ENCODE measurements at places on chromosomes 11 and 22.

DNA sequence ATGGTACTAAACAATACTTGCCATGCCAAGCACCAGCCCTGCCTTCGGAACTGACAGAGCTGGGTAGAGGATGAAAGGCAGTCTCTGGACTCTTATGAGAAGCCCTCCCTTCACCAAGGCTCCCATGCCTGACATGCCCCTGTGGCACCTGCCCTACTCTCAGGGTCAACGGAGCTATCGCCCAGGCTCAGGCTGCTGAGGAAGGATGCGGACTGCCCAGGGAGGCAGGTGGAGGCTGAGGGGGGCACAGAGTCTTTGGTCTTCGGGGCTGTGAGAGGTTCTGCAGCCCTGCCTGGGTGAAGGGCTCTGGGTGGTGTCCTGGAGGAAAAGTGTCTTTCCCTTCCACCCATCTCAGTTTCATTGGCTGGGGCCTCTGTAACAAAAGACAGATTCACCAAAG is 290.8 kb upstream of the B3GAT1 start:
- no peak for DNase-seq

DNA sequence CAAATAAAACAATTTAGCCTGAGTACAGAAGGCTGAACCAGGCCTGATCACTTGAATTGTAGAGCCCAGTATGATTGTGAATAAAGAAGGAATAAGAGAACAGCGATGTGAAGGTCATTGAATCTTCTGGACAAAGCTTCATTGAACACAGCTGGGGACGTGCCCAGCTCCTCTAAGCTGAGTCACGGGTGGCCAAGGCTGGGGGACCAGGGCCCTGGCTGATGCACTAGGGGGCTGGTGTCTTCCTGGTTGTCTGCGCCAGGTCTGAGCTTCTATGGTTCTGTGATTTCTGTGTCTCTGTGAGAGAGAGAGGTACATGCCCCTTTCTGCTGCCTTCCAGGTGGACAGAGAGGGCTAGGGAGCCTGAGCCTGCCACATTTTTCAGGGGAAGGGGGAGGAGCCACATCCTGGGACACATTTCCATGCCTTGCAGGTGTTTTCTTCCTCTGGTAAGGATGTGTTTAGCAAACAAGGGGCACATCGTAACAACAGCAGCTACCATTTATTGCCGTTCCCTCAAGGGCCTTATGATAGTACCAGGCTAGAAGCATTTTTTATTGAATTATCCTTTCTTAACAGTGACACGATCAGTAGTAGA is 135.7 kb downstream of the C11orf91 start:
- no peak for DNase-seq

DNA sequence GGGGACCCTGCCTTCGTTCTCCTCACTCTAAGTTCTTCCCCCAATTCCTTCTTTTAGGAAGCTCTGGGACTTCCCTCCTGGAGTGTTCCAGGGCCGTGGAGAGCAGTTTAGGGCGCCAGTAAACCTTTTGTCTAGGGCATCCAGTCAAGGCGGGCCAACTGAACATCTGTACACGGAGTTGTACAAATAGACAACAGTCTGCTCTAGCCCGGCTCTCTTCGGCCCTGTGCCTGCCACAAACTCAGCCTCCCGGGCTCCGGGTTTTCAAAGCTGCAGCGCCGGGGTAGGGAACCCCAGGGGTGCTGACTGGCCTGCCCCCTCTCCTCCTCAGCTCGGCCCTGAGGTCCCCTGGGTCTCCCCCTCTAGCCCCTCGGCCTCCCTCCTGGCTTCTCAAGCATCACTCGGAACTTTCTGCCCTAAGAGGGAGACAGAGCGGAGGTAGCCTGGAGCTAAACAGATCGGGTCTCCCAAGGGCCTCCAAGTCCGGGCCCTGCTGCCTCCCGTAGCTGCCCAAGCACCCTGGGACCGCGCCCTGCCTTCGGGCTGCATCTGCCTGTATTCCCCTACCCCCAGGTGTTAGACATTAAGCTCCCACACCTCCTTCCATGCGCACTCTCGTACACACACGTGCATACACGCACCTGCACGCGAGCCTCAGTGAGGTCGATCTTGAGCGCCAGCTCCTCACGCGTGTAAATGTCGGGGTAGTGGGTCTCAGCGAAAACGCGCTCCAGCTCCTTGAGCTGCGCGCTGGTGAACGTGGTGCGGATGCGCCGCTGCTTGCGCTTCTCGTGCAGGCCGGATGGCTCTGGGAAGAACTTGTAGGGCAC is 3.3 kb downstream of the PHOX2A start:
- DNase-seq = no peak

GRCh38 chr11:2835296-2835695 is 50.3 kb downstream of the CDKN1C start:
- DNase-seq = no peak

GRCh38 chr11:125102510-125102909 is 8.9 kb downstream of the TMEM218 start:
- DNase-seq = no peak

- DNase-seq = no peak
Measured at GRCh38 chr22:20865875-20866445, 7.2 kb downstream of the SNAP29 start.

DNA sequence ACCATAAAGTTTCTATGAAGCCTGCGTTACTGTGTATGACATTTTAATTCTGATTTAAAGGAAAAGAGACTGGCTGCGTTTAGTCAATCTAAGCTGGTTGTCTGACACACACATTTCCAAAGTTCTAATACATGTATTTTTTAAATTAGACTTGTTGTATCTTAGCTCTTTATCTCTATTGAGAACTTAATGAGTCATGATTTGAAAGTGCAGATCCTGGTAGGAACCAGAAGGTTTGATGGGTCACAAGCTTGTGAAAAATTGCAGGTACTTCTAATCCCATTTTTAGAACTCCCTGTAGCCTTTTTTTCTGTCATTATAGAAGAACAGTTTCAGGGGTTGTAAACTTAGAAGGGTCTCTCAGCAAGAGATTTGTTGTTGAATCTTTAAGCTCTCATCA is 210.3 kb downstream of the DDX10 start:
- DNase-seq = no peak

DNA sequence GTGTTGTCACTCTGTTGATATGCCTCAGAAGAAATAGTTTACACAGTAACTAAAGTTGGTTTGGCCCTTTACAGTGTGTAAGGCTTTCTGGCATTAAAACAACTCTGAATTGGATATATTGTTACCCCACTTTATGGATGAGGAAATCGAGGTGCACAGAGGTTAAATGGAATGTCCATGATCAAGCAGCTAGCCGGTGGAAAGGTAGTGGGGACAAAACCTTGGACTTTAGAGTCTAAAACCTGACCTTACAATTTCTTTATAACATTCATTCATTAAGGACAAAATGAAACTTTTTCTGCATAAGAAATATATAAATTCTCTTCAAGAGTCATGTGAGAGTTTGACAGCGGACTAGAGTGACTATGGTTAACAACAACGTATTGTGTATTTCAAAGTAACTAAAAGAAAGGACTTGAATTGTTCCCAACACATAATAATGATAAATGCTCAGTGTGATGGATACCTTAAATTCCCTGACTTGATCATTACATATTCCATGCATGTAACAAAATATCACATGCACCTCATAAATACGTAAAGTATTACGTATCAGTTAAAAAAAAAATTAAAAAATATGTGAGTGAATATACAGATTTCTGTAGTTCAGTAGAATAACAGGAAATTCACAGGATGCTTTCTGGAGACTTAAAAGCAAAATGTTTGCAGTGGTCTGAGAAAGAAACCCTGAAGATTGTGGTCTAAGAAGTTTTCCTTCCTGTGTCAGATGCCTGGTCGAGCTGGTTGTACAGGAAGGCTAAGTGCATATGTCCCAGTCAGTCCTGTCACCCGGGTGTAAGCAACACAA is 51.0 kb downstream of the TEAD1 start:
- peak; percentile 49 for DNase-seq

DNA sequence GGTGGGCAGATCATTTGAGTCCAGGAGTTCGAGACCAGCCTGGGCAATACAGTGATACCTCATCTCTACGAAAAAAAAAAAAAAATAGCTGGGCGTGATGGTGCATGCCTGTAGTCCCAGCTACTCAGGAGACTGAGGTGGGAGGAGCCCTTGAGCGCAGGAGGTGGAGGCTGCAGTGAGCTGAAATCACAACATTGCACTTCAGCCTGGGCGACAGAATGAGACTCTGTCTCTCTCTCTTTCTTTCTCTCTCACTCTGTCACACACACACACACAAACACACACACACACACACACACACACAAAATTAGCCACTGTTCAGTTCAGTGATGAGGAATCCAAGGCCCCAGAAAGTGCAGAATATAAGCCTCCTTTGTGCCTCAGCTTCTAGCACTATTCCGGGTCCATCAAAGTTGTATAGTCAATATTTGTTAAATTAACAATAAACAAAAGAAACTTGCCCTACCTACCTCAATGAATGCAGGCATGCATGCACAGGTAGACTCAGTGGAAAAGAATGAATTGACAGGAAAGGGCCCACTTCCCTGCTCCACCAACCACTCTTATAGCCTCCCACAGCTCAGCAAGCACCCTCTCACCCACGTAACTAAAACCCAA is 3.9 kb upstream of the SMIM35 start:
- DNase-seq = no peak
